ENCODE measurements at places on chromosomes 7 and 10.

DNA sequence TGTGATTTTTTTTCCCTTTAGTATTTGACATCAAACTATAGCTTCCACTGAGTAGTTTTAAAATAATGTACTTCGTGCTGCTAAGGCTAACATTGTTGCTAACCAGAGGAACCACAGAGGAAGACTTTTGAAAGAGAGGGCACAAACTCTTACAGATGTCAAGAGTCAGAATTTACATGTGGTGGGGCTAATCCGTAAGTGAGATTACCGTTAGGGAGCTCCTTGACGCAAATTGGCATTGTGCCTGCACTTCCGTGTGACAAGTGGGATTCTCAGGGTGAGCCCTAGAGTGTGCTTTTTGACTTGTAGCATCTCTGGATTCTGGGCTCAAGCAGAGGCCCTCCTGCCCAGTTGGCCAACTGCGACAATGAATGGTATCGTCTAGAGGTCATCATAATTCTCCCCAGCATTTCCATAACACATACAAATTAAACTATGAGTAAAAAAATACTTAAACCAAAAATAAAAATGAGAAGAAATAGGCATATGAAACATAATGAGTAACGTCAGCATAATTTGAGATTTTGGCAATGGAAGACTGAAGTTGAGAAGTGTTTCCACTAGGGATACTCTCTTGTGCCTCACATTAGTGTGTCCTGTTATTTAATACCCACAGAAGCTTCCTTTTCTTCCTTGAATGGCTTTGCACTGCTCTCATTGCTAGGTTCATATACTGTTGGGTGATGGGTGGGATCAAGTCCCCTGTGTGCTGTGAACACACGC, 164.0 kb downstream of the SDK1 start:
- DNase-seq: no peak

DNA sequence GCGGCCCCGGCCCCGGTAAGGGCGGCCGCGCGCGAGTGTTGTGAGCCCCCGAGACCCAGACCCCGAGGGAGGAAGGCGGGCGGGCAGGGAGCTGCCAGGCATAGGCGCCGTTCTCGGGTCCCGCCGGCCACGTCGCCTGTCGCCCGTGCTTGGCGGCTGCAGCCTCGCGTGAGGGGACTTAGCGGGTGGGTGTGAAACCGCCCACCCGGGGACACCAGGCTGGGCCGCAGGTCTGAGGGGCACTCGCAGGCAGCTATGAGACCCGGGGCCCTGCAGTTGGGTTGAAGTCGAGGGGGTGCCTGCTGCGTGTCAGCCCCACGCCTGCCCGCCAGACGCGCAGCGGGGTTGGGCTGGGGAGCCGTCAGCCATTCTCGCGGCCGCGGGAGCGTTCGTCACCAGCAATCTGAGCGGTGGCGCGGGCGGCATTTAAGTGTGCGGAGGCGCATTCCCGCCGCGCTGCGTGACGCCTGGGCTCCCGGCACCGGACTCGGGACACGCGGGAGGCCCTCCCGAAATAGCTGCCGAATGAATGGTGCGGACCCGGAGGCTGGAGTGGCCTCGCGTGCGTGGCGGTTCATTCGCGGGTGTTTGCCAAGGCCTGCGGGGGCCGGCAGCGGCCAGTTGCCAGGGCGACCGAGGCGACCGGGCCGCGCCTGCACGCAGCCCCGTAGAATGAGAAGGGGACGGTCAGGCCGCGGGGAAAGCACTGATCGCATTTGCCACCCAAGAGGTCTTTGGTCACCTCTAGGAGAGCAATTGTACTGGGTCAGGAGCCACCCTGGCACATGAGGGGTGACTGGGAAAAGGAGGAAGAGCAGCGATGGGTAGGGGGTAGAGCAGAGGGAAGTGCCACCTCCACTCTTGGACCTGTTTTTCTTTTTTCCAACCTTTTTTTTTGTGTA, 750 bp downstream of the ZNF398 start:
- peak; percentile 57 for DNase-seq

- peak; percentile 78 for DNase-seq
Measured at GRCh38 chr10:5446390-5446926, 34.1 kb downstream of the NET1 start.

GRCh38 chr10:5670662-5671375, 4.4 kb upstream of the ASB13 start:
- DNase-seq: no peak

- no peak for DNase-seq
Measured at GRCh38 chr7:132610995-132611394, 34.7 kb upstream of the PLXNA4 start.

DNA sequence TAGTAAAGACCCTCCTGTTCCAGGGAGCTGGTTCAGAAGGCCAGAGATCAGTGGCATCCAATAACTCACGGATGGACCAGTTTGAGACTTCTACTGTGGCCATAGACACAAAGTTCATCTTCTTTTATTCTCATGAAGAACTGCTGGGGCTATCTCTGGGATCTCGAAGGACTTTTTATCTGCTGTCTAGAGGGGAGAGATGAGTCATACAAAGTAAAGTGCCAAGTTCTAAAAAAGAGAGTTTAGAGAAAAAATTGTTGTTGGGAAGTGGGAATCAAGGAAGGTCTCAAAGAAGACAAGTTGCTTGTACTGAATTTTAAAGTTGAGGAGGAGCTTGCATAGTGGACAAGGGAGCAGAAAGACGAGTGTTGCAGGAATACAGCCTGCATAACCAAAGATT, 8.0 kb upstream of the FAM221A start:
- no peak for DNase-seq

- no peak for DNase-seq
Measured at GRCh38 chr10:111086574-111086973, 9.7 kb downstream of the ADRA2A start.

- DNase-seq: no peak
Measured at GRCh38 chr7:118132764-118133163, 51.2 kb upstream of the LSM8 start.

DNA sequence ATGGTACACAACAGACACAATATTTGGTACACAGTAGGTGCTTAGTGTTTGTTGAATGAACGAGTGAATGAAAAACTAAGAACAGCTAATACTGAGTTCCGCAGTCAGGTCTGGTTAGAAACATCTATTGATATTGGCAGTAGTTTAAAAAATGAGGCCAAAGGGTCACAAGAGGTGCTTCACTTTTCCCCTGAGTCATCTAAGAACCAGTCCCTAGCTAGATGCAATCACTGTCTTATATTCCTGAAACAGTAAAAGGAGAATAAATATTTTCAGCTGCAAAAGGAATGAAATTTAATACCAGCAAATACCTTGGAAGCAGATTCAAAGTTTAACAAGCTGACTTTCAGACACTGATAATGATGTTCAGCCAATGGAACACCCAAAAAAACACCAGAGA, 54.5 kb downstream of the SCRN1 start:
- no peak for DNase-seq

DNA sequence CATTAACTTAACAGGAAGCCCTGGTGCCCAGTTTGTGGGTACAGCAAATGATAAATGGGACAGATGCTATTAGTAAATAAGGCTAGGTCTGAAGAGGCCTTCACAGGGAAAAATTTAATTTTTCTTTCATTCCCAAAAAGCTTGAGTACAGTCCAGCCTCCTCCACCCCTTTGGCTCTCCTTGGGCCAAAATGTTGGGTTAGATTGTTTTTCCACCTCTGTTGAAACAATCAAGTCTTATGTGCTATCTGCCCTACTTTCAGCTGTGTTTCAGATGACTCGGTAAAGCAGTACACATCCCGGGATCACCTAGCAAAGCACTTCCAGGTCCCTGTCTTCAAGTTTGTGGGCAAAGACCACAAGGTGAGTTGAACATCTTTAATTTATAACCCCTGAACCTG, 24.3 kb downstream of the PLA2G12B start:
- no peak for DNase-seq

DNA sequence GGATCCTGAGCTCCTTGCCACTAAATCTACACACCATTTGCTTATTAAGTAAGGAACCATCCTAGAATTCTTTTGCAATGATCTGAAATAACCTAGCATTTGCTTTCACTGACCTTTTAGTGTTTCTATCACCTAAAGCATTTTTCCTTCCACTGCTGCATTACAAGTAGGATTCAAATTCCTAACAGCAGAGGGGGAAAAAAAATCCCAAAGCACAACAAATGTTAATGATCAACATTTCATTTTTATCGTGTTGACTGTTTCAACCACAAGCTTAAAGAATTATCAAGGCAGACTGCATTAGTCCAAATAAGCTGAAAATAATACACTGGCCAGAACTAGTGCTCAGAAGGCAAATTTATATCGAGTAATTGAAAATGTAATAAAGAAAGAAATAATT, 174.7 kb upstream of the TCF7L2 start:
- DNase-seq: no peak

- no peak for DNase-seq
Measured at GRCh38 chr7:105920766-105921165, 42.3 kb upstream of the CDHR3 start.

DNA sequence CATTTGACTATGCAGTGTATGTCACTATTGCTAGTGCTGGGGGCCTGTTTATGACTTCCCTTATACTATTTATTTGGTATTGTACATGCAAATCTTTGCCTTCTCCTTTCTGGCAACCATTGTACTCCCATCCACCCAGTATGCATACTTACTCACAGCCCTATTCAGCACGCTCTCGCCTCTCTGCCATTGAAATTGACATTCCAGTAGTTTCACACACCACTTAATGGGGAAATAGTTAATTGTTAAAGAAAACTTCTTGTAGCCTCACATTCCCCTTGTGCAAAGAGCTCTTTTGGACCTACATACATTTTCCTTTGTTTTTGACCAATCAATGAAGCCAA, 9.9 kb downstream of the CLDN12 start:
- DNase-seq: no peak

GRCh38 chr7:138853448-138853847, 55.5 kb upstream of the ATP6V0A4 start:
- no peak for DNase-seq

DNA sequence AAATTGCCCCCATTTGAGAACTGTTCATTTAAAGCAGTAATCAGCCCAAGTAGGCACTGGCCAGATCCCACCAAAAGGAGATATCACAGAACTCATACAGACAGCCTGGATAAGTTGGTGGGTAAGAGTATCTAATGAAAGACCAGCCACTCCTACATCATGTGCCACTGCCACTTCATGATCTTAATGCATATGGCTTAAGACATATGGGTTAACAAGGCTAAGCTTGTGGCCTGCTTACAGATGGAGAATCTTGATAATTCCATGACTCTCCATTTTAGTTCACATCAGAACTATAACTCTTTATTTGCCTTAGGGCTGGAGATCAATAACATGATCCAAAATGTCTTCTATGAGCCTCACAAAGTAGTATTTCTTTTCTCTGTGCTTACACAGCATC, 6.8 kb upstream of the IFIT1B start:
- DNase-seq: no peak

DNA sequence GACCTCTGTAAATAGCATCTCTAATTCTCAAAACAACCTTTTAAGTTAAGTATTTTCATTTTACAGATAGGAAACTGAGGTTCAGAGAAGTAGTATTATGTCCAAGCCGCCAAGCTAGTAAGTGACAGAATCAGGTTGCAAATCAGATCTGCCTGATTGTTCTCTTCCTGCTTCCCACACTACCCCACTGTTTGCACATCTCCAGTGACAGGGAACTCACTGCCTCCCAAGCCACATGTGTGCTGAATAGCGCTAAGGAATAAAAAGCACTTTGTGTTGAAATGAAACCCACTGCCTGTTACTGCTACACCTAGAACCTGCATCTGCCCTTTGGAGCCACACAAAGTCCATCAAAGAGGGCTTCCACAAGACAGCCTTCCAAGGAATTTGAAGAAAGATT, 45.1 kb upstream of the WDR11 start:
- no peak for DNase-seq

DNA sequence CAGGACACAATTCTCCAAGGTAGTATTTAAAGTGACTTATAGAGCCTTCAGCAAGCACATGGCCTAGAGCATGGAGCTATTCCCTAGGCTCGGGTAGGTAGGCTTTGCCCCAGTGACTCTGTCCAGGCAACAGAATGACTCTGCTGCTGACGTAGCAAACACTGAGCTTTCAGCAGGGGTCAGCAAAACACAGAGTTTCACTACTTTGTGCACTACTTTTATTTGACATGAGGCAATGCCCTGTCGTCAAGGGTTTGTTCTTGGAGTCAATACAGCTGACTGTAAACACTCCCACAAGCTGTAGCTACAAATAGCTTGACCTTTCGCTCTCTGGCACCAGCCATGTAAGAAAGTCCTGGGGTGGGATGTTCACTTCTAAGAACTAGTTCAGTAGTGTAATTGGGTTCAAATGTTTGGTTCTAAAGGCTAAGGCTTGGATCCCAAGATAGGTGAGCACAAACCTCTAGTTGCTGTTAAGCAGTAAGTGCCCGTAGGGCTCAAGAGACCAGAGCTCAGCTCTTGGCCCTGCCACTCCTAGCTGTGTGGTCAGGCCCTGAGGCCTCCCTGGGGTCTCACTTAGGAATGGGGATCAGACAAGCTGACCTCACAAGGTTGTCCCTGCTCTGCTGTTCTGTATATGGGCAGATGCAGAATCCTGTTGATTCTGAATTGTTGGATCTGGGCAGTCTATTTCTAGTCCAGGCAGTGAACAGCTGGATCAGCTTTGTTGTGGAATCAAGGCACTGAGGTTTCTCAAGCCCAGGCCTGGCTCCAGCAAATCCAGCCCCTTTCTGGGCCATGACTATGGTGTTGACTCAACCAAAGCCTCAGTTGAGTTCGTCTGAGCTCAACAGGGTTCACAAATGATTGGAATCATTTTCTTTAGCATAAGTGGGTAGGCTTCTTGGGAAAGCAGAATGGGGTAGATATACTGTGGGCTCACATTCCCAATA, 10.7 kb downstream of the NODAL start:
- no peak for DNase-seq

DNA sequence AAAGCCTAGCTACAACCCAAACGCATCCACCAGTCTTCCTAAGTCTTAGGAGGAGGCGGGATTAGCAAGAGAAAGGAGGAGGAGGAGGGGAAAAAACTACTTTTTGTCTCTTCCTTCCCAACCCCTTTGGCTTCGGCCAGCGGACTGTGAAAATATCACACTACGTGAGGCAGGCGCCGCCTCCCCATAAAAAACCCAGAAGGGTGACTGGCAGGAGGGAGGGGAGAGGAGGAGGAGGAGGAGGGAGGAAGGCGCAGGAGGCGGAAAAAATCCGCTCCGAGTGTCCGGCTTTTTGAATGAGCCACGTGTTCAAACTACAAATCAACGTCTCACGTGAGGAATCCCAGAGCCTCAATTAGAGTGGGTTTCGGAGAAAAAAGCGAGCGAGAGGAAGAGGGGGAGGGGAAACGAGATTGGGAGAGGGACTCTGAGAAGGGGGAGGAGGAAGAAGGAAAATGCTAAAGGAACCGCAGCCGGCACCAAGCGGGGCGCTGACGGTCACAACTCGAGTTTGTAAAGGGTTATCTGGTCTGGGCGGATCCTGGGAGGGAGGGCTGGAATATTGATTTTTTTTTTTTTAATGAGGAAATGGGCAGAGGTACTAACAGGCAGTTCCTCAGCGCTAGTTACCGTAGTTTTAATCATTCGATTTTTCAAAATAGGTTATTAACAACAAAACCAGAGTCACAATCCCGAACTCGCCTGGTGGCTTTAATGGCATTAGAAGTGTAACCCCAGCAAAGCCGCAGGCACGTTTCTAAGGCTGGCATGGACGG, at the start of gene IGF2BP3:
Gene IGF2BP3 (minus strand): TSS at position 162 of the 776 bp plus-strand sequence. CDS start 381 bp downstream, outside the sequence.
- no peak for DNase-seq

Data from activated CD4-positive, alpha-beta T cell treated with anti-CD3 and anti-CD28 coated beads for 1 hour (primary cell).